Cerebellar nuclear complex (tissue), 1 donor: ENCODE measurements at places on chromosomes 4 and X.

GRCh38 chr4:84753321-84753972 lies 170.5 kb downstream of the CDS1 start:
- no peak for DNase-seq

DNA sequence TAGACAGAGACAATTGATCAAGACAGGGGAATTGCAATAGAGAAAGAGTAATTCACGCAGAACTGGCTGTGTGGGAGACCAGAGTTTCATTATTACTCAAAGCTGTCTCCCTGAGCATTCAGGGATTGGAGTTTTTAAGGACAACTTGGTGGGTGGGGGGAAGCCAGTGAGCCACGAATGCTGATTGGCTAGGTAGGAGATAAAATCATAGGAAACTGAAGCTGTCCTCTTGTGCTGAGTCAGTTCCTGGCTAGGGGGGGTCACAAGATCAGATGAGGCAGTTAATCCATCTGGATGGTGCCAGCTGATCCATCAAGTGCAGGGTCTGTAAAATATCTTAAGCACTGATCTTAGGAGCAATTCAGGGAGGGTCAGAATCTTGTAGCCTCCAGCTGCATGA lies 358.6 kb downstream of the GPM6A start:
- no peak for DNase-seq

DNA sequence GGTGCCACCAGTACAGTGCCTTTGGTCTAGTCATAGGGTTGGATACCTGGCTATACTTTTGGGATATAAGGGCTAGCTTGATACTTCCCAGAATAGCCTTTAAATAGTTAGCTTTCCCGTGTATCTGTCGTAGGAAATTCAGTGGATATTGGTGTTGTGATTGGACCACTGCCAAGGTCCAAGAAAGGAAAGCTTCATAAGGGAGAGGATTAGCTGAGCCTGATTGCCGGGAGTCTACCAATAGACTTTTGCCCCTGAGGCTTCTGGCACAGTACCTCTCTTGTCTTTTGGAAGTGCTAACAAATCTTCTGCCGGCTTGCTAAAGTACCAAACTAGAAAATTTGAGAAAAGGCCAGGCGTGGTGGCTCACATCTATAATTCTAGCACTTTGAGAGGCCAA lies 350.6 kb downstream of the CHIC1 start:
- no peak for DNase-seq

DNA sequence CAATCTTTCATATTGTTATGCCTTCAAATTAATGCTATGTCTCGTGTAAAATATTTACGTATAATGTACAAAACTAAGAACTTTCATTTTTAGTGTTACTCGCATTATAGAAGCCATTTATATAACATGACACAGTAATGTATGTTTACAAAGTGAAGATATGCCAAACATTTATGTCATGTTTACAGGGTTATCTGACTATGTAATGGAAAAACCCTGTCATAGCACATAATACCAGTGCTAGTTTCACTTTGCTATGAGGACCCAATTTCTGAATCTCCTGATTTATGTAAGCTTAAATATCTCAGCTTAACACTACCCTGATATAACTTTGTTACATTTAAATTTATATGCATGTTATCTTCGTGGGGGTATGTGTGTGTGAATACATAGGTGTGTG lies 233.1 kb downstream of the FAT4 start:
- no peak for DNase-seq

DNA sequence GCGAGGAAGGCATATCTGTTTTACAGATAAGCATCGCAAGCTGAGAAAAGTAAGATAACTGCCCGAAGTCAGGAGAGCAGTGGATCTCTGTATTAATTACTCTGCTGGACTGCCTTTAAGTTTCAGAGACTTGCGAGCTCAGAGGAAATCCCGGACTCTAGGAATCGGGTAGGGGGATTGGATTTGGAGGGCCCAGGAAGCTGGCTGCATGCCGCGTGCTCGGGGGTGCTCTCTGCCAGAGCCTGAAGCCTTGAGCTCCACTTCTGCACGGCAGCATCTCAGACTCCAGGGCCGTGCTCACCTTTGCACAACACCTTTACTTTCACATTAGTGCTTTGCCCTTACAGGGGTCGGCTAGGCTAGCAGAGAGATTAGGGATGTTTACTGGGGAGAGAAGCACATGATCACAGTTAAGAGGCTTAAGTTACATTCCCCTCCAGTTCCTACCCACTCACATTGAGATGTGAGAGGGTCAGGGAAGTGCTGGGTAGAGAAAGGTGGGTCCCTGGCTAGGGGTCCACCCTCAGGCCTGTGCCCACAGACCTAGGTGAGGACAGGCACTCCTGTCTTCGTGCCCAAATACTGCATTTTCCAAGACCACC lies 57.0 kb downstream of the TRIML1 start:
- DNase-seq, result no peak

GRCh38 chr4:110793381-110793801 lies 170.5 kb upstream of the PITX2 start:
- DNase-seq, result no peak

- no peak for DNase-seq
These were observed 47.6 kb downstream of the MAML3 start for GRCh38 chr4:140106289-140106844.

- no peak for DNase-seq
These were observed 56.6 kb downstream of the ANAPC10 start for GRCh38 chr4:145041378-145041777.

DNA sequence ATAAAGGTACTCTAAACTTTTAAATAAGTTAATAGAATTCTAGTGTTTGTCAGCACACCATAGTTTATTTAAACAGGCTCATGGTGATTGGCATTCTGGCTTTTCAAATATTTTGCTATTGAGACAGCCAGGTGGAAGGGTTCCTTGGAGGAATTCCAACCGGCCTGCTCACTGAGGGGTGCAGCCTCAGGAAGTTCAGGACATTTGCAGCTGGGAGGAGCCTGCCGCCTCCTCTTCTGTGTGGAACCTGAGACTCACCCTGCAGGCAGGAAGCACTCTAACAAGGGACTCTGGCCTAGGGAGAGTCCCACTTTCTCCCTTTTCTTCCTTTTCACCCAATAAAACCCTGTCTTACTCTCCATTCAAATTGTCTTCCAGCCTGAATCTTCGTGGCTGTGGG lies 1328.0 kb downstream of the FSTL5 start:
- no peak for DNase-seq

- DNase-seq, result no peak
These were observed 49.6 kb downstream of the CASP3 start for GRCh38 chr4:184599492-184600135.

GRCh38 chr4:180909279-180909678 lies 1333.9 kb upstream of the TENM3 start:
- DNase-seq, result no peak

DNA sequence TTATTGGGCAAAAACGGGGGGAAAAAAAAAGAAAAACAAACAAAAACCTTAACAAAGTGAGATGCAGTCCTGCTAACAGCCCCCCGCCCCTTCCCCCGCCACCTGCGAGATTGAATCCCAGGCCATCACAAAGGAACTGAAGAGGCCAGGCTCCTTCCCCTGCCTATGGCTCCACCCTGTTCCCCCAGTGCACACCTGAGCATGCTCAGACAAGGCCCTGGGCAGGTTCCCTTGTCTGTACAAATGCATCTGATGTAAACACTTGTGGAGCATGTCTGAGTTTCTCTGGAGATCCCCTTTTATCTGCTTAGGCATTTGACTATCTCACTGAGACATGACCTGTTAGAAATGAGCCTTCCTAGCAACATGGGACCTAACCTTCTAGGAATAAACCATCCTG lies 983.7 kb upstream of the PABPC4L start:
- no peak for DNase-seq

DNA sequence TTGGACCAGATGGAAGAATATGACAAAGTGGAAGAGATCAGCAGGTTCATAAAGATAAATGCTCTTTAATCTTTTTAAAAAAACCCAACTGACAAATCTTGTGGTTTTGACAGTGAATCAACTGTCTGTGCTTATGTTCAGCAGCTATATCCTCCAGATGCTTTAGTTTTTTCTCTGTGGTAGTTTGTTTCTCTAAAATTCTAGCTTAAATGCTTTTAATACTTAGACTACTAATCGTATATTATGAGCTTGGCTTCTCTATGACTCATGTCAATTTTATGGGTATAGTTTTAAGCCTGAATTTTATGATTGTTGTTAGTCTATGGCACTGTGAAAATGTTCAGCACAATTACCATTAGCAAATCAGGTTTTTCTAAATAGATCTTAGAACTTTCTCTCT lies 12.9 kb downstream of the HHIP start:
- DNase-seq, result no peak

GRCh38 chrX:5857232-5857631 lies 371.4 kb downstream of the NLGN4X start:
- no peak for DNase-seq

DNA sequence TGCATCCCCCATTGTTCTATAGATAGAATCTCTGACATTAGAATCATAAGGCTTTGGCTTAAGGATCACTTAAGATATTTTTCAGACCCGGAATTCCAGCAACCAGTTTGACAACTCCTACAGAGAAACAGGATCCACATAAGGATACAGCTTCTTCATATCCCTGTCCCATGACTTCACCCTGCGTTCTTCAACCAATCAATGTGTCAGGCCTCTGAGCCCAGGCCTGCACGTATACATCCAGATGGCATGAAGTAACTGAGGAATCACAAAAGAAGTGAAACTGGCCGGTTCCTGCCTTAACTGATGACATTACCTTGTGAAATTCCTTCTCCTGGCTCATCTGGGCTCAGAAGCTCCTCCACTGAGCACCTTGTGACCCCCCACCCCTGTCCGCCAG lies 85.1 kb downstream of the MFAP3L start:
- no peak for DNase-seq

- no peak for DNase-seq
These were observed 121.2 kb downstream of the TBCK start for GRCh38 chr4:106194801-106195200.

DNA sequence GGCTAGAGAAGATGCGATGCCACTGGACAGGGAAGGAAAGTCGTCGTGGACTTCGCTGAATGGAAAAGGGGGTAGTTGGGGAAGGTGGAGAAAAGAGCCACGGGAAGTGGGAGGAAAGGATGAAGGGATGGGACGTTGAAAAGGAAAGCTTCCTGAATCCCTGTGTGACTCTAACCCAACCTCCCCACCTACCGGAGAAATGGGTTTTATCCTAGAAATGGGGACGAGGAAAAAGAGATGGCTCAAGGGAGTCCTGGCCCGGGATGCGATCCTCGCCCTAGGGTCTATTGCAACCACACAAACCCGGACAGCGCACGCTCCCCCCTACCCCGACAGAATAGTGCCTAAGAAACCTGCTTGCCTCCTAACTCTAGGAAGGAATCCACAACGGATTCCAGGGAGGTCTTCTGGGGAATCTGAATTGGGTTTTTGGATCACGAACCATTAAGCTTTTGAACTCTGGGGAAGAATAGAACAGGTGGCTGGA lies 738 bp upstream of the TSPAN5 start:
- no peak for DNase-seq

GRCh38 chr4:175309041-175309440 lies 390.9 kb downstream of the ADAM29 start:
- no peak for DNase-seq

GRCh38 chr4:95984081-95984480 lies 144.2 kb downstream of the PDHA2 start:
- no peak for DNase-seq

GRCh38 chr4:173827707-173828106 lies 297.7 kb upstream of the HAND2 start:
- DNase-seq, result no peak

- no peak for DNase-seq
These were observed 479.7 kb upstream of the DIAPH2 start for GRCh38 chrX:96204928-96205327.

- no peak for DNase-seq
These were observed 48.4 kb downstream of the KIF4A start for GRCh38 chrX:70338290-70338689.

DNA sequence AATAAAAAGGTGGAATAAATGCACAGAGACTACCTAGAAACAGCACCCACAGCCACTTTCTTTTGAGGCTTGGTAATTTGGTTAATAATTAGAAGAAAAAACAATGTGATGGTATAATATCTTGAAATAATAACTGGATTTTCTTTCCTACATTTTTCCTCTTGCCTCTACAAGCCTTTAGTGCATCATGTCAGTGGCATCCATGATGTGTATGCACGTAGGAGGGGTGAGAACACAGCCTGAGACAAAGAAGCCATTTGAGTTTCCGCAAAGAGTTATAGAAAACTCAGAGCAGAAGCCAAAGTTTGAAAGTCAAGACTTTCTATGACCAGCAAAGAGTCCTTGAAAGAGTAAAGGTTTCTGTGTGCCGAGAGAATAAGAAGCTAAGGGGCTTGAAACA lies 461.3 kb downstream of the BCOR start:
- DNase-seq, result no peak

GRCh38 chr4:173490817-173491528 lies 39.1 kb downstream of the HAND2 start:
- DNase-seq, result no peak

DNA sequence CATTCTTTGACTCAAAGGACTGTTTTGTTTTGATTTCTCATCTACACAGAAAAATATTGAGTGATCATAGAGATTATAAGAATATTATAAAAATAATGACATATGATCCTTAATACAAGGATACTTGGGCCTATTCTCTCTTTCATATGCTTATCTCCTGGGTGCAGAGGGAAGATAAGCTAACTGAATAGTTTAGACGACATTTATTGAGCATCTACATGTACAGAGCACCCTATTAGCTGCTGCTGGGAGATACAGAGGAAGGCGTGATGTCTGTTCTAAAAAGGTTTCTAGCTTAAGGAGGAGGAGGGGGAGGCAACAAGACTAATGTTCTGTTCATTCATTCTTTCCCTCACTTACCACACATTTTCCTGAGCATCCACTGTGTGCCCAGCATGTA lies 106.8 kb downstream of the HDAC8 start:
- no peak for DNase-seq

DNA sequence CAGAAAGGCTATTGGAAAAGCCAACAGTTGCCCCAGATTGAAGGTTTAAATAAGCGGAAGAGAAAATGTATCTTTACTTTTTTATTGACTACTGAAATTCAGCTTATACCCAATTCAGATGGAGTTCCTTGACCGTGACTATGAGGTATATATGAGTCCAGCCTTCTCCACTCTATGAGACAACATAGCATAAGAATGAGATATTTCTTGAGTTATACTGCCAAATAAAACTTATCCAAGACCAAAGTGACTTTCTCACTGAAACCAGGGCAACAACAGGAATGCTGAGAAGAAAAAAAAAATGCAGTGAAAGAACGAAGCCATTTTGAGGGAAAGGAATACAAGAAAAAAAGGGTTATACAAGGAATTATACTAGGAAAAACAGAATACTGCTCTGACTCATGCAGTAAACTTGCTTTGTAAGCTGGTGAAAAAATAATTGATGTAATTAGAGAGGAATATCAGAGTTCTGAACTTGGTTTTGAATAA lies 16.3 kb upstream of the PDK3 start:
- no peak for DNase-seq

GRCh38 chrX:79369871-79370270 lies 2.7 kb upstream of the ITM2A start:
- DNase-seq, result no peak
